ENCODE measurements at places on chromosomes 3 and 15.

GRCh38 chr3:16536996-16537395, 23.5 kb upstream of the RFTN1 start:
- DNase-seq, result no peak

GRCh38 chr3:35929158-35929557, 289.8 kb downstream of the ARPP21 start:
- no peak for DNase-seq

DNA sequence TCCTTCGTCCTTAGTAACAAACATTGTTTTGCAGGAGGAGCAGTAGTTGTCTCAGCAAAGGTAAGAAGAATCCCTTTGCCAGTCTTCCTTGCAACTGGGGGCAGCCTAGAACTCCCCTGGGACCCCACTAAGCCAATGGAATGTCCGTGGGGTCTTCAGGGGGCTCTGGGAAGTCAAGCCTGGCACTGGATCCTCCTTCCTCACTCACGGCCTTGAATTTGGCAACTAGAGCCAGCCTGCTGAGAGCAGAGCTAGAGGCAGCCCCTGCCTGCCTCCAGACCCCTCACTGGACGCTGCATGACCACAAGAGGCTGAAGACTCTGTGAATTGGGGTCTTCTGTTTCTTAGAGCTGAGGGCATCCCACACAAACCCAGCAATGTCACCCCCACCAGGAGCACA, 18.6 kb upstream of the PRR23E start:
- no peak for DNase-seq

GRCh38 chr3:125481786-125482185, 38.2 kb downstream of the SNX4 start:
- DNase-seq, result no peak

- DNase-seq, result no peak
Observed at GRCh38 chr15:75721480-75721922, 8.9 kb upstream of the CSPG4 start.

DNA sequence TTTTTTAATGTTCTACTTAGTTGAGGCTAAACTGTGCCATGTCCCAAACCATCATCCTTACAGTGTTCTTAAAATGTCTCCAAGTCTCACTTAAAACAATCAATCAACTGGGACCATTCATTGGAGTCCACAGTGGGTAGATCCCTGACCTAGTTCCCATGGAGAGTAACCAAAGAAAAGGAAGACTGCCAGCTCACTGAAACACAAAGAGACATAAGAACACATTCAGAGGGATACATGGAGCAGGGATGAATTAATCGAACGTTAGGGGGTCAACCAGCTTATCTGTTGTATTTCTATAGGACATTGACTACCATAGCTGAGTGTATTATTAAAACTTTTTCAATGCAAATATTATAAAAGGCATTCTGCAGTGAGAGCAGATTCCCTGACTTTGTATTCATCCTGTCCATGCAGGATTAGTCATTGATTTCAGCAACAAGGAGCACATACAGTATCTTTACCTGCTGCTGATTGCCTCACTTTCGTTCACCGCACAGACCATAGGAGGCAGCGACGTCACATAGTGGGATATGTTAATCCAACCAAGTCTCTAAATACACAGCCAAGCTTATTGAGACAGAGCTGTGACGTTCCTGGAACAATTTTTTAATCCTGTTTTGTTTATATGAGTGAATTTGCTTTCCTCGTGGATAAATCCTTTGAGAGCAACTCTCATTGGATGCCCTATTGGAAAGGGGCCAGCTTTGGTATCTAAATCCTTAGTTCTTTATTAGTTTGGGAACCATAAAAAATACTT, 364.9 kb upstream of the RBMS3 start:
- DNase-seq, result peak; percentile 58

DNA sequence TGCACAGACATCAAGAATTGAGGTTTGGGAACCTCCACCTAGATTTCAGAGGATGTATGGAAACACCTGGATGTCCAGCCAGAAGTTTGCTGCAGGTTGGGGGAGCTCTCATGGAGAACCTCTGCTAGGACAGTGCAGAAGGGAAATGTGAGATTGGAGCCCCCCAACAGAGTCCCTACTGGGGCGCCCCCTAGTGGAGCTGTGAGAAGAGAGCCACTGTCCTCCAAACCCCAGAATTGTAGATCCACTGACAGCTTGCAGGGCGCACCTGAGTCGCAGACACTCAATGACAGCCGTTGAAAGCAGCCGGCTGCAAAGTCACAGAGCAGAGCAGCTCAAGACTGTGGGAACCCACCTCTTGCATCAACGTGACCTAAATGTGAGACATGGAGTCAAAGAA, 34.6 kb upstream of the EPHA6 start:
- DNase-seq, result no peak

DNA sequence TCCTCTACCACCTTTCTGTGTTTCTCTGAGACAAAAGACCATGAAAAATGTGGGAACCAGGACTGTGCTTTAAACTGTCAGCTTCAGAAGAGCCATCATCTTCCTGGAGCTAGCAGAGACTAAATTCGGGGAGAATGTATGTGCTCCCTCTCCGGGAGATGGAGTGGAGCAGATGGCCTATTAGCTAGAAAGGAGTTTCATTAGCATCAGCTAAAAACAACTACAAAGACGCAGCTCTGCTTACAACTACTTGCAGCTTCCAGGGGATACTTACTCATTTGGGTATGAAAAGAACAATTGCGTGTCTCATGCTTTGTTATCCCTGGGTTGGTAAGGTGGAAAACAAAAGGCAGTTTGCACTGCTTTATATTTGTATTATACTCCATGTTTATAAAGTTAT, 159.6 kb downstream of the MFSD1 start:
- no peak for DNase-seq

- no peak for DNase-seq
Observed at GRCh38 chr15:96268442-96269204, 61.9 kb upstream of the NR2F2 start.

GRCh38 chr3:195001261-195001660, 269.7 kb downstream of the XXYLT1 start:
- no peak for DNase-seq

DNA sequence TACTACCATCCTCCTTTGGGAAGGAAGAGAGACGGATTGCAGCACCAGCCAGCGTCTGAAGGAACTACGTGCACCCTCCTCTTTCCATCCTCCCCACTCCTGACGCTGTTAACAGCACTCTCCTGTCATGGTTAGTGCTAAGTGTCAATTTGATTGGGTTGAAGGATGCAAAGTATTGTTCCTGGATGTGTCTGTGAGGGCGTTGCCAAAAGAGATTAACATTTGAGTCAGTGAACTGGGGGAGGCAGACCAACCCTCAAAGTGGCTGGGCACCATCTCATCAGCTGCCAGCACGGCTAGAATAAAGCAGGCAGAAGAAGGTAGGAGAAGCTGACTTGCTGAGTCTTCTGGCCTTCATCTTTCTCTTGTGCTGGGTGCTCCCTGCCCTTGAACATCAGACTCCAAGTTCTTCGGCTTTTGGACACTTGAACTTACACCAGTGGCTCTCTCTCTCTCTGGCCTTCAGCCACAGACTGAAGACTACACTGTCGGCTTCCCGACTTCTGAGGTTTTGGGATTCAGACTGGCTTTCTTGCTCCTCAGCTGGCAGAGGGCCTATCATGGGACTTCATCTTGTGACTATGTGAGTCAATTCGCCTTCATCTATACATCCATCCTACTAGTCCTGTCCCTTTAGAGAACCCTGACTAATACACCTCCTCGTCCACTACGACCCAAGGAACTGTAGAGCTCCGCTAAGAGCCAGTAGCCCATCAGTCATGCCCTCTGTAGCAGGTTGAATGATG, 128.2 kb upstream of the HES1 start:
- DNase-seq, result no peak

DNA sequence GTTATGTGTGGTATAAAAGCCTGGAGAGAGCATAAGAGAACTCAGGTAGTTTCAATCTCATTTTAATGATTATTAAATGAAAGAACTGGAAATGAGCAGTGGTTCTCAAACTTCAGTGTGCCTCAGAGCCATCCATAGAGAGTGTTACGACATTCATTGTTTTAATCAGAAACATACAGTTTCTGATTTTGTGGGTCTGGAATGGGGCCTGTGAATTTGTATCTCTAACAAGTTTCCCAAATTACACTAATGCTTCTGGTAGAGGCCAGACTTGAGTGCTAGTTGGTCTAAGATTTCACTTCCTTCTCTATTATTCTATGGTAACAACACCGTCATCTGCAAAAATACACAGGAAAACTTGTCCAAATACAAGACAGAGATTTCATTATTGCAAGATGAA, 292.0 kb upstream of the NECTIN3 start:
- no peak for DNase-seq

GRCh38 chr3:188322135-188322887, 168.4 kb downstream of the LPP start:
- no peak for DNase-seq

DNA sequence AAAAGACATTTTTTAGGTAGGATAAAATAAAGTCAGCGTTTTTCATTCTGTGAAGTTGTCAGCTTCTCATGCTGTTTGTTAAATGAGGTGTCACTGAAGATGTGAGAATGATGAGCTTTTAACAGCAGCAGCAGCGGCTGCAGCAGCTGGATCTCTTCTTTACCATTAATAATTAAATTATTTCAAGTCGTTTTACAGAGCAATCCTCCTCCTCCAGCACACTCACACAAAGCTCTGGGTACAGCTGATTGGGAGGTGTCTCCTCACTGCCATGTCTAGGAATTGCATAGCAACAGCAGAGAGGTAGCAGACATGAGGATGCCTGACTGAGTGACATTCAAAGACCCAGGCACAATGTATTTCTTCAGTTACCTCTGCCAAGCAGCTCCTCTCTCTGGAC, 46.7 kb upstream of the PLAAT1 start:
- DNase-seq, result no peak

DNA sequence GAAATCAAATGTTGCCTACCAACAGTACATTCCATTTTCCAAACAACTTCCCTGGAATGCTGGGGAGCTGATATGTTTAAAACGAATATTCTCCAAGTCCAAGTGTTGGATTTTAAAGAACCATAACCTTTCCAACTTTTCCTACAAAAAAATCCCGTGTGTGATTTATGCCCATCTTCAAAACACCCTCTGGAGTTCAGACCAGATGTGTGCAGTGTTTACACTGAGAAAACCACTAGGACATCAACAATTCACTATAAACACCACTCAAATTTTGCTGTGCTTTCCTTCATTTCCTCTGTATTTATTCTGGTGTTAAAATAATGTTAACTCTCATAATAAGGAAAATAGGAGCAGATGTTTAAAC, 2.4 kb downstream of the VGLL4 start:
- DNase-seq, result no peak

GRCh38 chr15:98385752-98386381, 262.5 kb upstream of the IGF1R start:
- no peak for DNase-seq

DNA sequence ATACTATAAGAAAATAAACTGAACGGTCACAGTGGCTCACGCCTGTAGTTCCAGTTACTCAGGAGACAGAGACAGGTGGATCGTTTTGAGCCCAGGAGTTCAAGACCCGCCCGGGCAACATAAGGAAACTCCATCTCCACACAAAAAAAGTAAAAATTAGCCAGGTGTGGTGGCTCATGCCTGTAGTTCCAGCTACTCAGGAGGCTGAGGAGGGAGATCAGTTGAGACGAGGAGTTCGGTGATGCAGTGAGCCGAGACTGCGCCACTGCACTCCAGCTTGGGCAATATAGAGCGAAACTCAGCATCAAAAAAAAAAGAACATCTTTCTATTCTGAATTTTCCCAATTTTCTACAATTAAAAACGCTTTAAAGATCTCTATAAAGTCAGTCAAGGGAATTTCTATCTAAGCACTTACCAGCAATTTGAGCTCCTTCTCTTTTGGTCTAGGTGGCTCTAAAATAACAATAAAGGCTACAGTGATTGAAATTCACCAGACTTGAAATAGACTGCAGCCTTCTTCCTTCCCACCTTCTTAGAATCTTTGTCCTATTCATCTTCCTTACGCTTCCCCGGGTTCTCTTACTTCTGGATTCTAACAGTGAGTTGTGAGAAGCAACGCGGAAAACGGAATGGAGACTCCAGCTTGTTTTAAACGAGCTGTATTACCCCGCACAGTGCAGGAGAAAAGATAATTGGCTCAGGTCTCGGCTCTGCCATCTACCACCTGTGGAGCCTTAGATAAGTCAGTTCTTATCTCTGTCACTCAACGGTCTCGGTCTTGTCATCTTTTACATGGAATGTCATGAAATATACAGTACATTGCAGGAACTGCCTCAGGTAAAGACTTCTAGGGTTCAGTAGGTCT, 812 bp upstream of the SEC62 start:
- no peak for DNase-seq

GRCh38 chr3:159992589-159992988, 4.0 kb downstream of the IL12A start:
- no peak for DNase-seq

GRCh38 chr15:44813231-44813630, 76.9 kb downstream of the TRIM69 start:
- DNase-seq, result no peak

DNA sequence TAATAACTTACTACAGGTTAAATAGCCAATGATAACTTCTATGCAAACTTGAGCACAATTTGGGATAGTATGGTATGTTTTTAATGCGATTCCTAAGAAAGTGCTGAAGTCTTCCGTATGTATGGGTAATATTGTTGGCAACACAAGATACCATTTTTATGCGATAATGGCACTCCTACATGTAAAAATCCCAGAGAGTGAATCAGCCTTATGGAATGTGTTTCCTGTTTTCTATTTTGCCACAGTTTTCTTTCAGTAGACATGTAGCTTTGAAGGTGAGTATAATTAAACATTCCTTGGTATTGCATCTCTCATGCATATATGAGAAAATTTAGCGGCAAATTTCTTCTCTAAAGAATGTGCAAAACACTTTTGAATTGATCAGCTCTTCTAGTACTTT, 396.8 kb upstream of the AZI2 start:
- no peak for DNase-seq

GRCh38 chr3:54905920-54906319, 21.9 kb downstream of the LRTM1 start:
- DNase-seq, result no peak

- DNase-seq, result no peak
Observed at GRCh38 chr3:4429648-4430350, 37.3 kb downstream of the SUMF1 start.

DNA sequence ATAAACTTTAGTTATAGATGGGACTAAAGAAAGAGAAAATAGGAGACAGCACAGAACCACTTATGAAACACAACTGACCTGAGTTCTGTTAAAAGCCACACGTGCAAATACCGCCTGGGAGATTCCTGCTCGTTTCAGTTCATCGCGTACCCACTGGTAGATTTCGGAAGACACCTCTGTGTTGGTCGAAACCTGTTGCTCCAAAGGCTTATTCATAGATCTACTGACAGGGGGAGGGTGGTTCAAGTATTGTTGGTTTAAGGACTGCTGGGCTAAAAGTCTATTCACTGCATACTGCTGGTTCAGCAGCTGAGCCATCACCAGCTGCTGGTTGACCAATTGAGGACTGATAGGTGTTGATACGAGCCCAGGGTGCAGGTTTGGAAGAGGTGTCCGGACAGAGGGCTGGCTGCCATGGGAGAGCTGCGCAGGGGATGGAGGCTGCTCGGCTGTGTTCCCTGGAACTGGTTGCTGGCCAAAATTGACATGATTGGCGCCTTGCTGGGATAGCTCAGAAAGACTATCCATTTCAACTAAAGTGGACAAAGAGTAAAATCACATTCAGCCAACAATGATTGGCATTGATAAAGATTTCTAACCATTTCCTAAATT, 30.6 kb downstream of the SATB1 start:
- DNase-seq, result no peak
